Activated CD4-positive, alpha-beta T cell treated with anti-CD3 and anti-CD28 coated beads for 4 hours (primary cell): ENCODE measurements at places on chromosomes 12 and 14.

GRCh38 chr12:54017027-54017788, 8.4 kb downstream of the HOXC8 start:
- no peak for DNase-seq

DNA sequence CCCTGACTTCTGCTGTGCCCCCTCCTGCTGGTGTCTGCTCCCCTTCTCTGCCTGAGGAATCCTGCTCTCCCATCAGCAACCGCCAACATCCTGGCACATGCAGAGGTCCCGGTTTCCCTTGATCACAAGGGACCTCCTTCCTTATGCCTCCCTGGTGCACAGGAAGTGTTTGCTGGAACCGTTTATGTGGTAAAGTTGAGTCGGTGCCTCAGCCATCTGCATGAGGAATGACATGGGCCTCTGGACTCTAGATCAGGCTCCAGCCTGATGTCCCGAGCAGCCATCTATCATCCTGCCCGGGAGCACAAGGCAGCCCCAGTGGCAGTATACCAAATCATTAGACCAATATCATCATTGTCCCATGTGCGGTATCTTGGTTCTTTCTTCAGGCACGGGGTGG, 90.4 kb downstream of the BORCS5 start:
- no peak for DNase-seq

GRCh38 chr12:107586256-107586970, 99.2 kb upstream of the PWP1 start:
- no peak for DNase-seq

DNA sequence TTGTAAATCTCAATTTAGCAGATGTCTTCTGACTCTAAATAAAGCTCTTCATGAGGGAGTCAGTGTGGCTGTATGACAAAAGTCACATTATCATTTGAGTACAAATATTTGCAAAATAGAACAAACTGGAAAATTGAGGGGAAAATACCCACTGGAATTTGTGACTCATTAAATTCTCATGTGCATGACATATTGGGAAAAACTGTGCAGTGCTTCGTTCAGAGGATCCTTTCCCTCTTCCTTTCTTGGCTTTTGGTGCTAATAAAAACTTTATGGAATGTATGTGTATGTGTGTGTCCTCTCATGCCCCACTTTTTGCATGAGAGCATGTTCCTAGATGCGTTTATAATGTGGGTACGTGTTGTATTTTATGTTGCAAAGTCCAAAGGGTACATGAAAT, 267.8 kb downstream of the KTN1 start:
- no peak for DNase-seq

DNA sequence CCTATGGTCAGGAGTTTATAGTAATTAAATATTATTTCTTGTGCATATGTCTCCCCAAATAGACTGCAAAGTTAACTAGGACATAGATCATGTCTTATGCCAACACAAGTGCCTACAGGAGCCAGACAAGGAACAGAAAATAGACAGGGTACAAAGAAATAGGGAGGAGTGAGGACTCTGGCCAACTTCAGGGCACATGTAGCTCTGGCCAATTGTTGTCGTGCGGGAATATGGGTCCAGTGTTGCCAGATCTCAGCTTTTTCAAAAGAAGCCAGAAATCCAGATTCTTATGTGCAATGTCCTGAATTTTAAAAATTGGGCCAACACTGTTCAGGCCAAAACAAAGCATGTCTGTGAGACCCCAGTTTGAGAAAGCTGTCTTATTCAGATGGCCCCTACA, 68.7 kb downstream of the RFX4 start:
- no peak for DNase-seq

DNA sequence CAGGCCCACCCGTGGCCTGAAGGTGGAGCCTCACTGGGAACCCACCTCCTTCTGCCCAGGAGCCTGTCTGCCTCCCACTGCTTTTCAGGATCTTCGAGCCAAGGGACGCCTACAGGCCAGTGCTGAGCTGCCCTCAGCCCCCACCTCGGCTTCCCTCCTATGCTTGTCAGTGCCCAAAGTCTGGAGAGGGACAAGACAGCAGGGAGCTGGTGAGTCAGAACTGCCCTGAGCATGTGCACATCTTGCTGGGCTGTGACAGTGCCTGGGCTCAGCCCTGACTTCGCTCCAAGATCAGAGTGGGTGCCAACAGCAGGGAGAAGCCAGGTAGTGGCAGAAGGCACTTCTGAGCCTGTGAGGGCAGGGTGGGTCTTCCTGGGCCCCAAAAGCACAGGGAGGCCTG, 286.8 kb downstream of the AEBP2 start:
- DNase-seq: no peak

DNA sequence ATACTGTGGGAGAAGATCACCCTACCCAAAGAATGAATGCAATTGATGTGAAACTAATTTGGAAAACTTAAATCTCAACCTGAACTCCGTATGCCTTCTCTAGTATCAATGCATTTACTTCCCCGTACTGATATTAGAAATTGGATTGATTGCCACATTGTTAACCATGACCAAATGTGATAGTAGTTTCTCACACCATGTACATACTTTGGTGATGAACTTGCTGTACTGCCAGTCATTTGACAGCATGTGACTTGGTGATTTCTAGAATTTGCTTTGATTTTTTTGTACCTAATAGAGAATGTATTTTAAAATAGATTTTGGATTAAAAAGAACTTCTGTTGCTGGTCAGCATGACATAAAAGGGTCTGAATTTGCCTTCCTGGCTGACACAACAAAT, 579.8 kb upstream of the TMEM132C start:
- no peak for DNase-seq

DNA sequence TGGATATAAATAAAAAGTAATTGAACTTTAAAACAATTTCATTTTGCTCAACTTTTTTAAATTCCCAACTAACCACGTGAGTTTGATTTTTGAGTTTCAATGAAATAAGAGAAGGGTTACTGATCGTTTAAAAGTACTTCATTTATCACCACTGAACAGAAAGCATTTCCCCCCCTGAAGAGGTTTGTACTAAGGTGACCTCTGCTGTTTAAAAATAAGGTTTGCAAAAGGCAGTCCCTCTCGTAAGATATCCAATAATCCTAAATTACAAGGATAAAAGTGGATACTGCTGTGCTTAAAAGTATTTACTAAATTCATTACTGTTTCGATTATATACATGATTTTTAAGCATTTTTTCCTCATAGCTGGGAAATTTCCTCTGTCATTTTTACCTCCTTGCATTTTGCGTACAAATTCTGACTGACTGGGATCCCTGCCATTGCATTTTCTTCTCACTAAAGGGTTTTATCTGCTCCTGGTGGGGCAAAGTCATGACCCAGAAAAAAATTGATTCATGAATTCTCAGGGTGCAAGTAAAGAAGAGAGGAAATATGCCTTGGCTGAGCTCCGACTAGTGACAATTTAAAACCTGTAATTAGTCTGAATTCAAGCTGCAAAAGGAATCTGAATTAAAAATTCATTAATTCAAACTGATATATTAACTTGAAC, 463.8 kb downstream of the PRKD1 start:
- no peak for DNase-seq

DNA sequence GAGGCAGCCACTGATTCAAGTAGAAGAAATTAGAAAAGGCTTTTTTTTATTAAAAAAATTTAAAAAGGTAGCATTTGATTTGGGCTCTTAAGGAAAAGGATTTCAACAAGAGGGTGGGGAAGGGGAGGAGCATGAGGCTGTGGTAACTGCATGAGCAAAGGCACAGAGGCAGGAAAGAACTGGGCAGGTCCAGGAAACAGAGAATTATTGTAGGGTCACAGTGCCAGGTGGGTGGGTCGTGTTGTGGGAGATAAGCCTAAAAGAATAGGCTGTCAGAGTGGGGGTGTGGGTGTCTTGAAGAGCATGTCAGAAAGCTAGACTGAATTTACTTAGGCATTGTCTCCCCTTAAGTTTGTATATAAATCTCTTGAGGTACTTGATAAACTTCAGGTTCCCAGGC, 7.8 kb downstream of the LIMA1 start:
- no peak for DNase-seq

DNA sequence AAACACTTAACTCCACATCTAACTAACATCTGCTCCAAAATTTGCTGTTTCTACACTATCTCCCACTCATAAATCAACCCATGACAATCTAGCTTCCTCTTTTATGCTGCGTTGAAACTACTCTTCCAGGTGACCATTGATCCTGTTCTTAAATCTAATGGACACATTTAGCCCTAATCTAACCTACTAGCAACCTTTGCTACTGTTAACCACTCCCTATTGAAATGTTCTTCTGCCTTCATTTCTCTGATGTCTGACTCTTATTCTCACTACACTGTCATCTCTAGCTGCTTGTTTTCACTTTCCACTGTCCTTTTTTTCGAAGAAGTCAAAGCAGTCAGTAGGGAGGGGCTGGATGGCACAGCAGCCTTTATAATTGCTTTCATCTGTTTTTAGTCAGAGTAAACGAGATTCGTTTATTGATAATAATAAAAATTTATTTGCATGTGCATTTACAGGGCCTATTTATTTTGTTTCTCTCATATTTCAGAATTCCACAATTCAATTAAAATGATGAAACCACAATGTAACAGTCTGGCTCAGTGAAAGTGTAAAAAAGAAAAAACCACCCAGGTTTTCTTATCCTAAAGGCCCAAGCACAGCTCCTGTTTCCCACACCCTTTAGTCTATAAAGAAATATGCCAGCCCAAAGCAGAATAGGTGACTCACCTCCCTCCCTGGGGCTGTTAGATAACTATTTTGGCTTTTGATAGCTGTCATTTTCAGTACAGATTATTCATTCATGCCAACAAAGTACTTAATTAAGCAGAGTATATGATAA, 44.9 kb downstream of the ATP2B1 start:
- DNase-seq: peak; percentile 14

DNA sequence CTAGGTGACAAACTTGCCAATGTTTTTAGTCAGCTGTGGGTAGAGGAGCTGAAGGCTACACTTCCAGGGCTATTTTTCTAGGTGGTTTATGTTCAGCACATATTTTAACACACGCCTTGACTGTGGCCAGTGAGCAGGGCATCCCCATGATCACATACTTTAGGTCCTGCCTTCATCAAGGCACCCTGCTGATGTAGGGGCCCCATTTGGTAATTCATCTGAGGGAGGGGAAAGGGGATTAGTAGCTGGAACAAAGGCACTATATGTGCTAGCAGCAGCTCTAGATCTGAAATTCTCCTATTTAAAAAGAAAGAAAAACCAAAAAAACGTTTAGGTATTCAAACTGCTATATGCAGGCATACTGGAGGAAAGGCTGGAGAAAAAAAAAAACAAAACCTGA, 14.5 kb downstream of the EGLN3 start:
- no peak for DNase-seq

DNA sequence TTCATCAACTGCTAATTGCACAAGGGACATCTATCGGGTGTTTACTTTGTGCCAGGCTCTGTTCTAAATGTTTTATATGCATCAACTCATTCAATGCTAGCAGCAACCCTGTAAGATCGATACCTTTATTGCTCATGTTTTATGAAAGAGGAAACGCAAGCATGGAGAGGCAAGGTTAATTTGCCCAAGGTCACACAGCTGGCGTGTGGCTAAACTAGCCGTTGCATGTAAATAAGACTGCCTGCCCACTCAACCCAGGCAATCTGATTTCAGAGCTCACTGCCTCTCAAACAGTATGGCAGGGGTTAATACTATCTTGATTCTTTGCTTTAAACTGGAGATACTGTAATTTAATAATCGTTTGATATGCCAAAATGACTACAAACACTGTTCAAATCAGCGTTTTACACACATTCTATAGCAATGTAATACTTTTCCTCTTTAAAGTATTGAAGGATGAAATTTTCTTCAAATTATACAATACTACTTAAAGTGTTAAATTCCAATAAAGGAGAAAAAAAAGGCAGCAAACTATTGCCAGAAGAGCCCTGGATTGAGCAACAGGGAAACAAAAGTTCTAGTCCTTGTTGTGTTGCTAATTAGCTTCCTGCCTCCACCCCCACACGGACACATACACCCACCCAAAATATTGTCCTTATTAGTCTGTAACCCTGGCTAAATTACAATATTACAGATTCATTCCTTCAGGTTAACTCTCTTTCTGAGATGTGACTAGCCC, 39.1 kb upstream of the DHRS7 start:
- DNase-seq: no peak

- peak; percentile 92 for DNase-seq
These were observed 17.7 kb upstream of the CD27 start for GRCh38 chr12:6426882-6427671.

DNA sequence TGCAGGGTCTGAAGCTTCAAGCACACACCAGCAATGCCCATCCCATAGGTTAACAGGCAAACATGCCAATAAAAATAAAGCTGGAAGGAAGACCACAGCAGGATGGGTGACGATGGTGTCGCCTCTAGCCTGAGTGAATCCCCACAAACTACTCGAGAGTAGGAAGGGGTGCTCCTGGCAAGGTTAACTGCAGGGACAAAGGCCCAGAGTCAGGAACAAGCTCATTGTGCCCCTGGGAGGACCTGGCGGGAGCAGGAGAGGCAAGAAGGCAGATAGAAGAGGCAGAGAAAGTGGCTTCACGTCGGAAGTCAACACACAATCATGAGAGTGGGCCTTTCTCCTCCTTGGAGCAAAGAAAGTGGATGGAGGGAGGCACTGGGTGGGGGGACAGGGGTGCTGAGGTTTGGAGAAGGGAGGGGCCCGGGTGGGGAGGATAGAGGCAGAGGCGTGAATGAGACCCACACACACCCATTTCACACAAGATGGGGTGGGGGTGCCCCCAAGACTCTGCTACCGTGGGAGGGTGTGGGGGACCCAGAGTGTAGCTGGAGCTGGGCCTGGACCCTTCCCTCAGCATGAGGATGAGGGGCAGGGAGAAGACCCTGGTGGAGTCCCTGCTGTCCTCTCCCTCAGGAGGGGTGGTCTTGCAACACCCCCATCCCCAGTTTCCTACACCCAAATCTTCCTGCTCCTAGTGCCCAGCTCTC, 43.1 kb downstream of the DIO3 start:
- no peak for DNase-seq
